ENCODE measurements at places on chromosomes 6 and 20.

DNA sequence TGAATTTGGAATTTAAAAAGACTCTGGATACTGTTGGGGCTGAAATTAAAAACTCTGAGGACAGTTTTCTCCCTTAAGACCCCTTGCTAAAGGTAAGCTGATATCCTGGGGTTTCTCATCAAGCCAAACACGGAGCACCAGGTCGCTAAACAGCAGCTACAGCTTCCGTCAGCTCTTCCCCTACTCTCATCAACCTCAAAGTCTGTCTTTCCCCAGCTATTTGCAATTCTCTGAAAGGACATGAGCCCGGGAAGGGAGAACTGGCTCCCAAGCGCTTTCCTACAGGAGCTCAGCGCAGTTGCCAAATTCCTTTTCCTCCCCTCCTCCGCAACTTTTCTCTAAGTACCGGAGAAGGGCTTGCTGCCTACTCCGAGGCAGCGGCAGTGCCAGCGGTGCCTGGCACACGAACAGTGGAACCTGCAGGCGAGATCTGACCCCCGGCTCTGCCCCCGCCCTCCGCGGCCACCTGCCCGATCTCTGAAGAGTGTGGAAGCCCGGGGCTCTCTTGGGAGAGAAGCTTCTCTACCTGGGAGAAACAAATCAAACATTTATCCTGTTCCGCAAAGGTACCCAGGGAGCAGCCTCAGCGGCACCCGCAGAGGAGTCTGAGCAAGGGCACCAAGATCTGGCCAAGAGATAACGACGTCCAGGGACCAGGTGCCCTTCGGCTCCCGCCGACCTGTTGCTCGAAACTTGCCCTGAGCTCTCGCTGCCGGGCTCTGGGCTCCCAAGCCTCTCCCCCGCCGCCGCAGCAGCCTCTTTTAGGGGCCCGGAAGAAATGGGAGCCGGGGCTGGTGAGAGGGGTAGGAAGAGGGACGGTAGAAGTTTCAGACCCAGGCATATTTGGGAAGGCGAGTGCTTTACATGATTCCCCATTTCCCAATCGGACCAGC lies 2.2 kb downstream of the CBLN4 start:
- DNase-seq: no peak

DNA sequence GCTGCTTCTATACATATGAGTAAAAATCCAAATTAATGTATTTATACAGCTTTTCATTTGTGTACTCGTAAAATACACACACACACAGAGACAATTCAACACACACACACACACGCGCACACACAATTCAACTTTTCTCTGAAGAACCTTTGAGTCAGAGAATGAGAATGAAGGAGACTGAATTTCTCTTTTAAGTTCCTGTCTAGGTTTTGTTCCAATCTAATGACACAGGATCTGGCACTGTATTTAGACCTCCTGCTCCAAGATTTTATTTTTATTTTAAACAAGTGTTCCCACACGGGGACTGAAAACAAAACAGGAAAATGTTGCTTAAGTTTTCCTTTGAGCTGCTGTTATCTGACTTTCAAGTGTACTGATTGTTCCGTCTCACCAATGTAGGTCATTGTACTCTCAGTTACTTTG lies 250.8 kb downstream of the LAMA2 start:
- DNase-seq: no peak

DNA sequence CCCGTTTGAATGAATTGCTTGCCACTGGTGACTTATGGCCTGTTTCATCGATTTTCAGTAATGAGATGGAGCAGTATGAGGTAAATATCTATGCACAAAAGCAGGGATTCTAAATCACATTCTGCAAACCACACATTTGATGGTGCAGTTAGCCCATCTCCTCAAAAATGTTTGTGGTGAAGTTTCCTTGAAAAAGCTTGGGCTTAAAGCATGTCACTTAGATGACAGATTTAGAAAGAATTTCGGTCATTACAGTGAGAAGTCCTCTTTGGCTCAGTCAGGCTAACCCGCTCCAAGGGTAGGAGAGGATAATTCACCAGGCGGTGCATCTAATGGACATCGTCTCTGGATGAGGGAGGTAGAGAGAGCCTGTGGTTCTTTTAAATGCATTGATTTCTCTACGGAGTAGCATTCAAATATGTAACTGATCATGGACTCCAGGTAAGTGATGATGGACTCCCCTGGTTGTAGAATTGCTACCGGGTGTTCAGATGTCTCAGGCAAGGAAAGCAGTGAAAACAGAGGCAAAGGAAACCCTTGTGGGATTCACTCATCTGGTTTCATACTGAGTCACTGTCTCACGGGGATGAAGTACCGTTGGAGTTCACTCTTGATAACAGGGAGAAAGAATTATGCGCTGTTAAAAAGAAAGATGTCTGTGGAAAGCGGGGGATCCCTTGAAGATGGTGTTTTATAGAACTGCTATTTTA lies 65.3 kb downstream of the AIG1 start:
- no peak for DNase-seq

GRCh38 chr6:38436726-38437465 lies 202.8 kb downstream of the BTBD9 start:
- no peak for DNase-seq

GRCh38 chr6:26473758-26474438 lies 16.1 kb downstream of the BTN2A1 start:
- DNase-seq: peak; percentile 93

DNA sequence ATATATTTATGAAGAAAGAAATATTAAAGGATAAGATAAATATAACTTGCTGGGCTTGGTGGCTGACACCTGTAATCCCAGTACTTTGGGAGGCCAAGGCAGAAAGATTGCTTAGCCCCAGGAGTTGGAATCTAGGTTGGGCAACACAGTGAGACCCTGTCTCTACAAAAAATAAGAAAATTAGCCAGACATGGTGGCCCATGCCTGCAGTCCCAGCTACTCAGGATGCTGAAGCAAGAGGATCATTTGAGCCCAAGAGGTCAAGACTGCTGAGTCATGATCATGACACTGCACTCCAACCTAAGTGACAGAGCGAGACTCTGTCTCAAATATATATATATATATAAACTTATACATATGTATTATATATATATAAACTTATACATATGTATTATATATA lies 164.0 kb downstream of the MRPL14 start:
- DNase-seq: no peak

GRCh38 chr6:30754631-30755030 lies 10.3 kb upstream of the IER3 start:
- no peak for DNase-seq

DNA sequence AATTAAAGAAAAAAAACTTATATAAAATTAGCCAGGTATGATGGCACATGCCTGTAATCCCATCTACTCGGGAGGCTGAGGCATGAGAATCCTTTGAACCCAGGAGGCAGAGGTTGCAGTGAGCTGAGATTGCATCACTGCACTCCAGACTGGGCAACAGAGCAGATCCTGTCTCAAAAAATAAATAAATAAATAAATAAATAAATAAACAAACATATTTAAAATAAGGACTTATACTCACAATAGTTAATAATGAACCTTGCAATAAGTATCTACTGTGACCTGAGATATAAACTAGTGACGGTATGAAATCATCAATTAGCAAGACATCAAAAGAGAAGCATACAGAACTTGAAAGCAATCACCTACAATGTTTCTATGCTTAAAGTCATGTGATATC lies 548.4 kb upstream of the JARID2 start:
- DNase-seq: no peak

GRCh38 chr20:44041001-44041400 lies 126.3 kb downstream of the TOX2 start:
- no peak for DNase-seq

DNA sequence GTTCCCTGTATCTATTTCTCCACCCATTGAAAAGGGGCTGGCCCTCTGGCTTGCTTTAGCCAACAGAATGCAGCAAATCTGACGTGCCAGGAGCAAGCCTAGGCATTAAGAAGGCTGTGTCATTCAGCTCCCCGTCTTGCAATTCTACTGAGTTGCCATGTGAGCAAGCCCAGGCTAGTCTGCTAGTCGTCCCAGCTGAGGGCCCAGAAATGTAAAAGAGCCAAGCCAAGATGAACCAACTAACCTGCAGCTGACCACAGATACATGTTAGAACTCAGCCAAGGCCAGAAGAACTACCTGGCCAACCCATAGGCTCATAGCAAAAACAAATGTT lies 30.1 kb downstream of the PREP start:
- no peak for DNase-seq

GRCh38 chr6:169668203-169668847 lies 33.5 kb downstream of the WDR27 start:
- no peak for DNase-seq

GRCh38 chr6:107689951-107690642 lies 134.0 kb downstream of the SCML4 start:
- DNase-seq: no peak

- no peak for DNase-seq
These were observed 222.6 kb downstream of the BCAS1 start for GRCh38 chr20:53847837-53848170.

GRCh38 chr6:81562169-81562568 lies 190.3 kb downstream of the TENT5A start:
- no peak for DNase-seq

DNA sequence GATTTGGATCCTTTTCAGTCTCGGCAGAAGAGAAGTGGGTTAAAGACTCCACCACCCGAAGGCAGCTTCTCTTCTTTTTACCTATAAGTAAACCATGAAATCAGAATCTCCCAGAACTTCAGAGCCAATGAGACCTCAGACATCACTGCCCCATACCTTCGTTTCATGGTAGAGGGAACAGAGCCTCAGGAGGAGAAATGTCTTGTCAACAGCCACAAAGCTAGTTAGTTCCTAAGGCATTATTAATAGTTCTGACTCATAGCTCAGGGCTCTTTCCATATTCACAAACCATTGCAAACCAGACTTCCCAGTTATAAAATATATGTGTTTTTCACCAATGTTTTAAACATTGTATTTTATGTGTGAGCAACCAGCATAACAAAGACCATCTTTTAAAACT lies 118.7 kb upstream of the RIPOR2 start:
- DNase-seq: no peak

GRCh38 chr6:49933526-49933925 lies 30.4 kb downstream of the DEFB114 start:
- no peak for DNase-seq

DNA sequence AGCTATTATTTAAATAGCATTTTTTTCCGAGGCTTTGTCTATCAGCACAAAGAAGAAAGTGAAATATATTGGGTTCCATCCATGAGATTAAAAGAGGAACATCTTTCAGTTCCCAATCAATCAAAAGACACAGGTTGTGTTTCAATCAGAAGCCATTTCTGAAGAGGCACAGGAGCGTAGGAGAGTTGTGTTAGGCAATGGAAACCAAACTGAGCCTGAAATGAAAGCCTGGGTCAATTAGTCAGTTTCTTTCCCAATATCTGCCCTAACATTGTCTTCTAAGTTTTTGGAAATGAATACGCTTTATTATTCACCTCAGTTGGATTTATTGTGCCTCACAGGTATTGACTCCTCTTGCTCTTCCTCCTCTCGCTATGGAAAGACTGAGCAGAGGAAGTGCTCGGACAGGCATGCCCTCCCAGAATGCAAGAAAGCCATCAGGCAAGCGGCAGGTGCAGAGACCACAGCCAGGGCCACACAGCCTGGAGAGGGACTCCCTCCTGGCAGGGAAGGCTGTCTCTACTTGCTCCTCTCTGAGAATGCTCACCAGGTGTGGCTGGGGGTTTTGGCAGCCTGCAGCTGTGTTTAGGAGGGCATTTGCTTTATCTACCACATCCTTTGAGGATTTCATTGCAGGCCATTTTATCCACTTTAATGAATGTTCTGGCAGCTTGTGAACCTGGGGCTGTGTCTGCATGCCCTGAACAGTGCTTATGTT lies 100.8 kb upstream of the NEDD9 start:
- no peak for DNase-seq

DNA sequence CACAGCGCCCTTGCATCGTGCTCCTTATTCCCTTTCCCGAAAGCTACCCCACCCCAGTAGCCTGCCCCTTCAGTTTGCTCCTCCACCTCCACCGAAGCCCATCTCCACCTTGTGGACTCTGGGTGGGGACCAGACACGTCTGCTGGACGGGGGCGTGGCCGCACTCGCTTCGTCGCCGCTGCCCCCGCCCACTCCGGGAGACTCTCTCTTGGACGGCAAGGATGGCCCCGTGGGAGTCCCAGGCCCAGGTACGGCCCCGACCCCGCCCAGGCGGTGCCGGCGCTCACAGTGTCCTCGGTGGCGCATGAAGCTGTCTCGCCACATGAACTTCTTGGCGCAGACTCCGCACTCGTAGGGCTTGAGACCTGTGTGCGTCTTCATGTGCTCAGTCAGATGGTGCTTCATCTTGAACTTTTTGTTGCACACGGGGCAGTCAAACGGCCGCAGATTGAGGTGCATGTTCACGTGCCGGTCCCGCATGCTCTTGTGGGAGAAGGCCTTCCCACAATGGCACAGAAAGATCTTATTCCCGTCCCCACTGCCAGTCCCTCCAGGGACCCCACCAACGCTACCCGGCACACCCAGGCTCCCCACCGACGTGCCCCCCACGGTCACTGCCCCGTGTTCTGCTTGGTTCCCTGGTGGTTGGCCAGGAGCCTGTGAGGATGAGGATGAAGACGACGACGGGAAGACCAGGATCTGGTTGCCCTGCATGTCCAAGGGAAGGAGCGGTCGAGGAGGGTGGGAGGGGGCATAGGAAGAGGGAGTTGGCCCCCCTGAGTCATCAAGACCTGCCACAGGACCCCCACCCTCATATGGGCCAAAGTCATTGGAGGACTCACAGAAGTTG lies 1.3 kb upstream of the TAPBP start:
- no peak for DNase-seq

DNA sequence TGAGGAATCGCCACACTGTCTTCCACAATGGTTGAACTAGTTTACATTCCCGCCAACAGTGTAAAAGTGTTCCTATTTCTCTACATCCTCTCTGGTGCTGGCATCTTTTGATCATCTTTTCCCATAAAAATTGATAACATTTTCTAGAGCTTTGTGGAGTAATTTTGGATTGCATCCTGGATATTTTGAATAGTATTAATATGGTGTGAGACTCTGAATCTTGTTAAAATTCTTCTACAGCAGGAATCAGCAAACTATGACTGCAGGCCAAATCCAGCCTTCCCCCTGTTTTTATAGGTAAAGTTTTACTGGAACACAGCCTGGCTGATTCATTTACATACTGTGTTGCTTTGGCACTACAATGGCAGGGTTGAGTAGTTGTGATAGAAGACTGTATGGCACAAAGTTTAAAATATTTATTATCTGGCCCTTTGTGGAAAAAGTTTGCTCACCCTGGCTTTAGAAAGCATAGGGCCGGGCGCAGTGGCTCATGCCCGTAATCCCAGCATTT lies 15.0 kb upstream of the RNF8 start:
- DNase-seq: no peak

GRCh38 chr6:148317739-148318138 lies 24.9 kb upstream of the SASH1 start:
- no peak for DNase-seq

DNA sequence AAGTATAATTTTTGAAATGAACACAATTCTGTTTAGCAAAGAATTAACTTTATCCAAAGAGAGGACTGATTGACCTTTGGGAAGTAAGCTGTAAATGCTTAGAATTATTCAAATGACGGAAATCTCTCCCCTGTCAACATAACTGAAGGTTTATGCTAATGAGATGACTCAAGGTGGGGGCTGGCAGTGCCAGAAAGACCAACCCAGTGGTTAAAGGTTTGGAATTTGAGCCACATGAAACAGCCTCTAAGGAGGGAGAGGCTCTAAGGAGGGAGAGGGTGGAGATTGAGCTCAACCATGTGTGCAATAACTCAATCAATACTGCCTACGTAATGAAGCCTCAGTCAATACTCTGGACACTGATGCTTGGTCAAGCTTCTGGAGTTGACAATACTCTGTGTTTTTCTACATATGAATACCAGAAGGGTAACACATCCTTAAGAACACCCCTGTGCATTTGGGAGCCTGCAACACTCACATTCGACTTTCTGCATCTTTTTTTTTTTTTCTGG lies 123.4 kb upstream of the TENT5A start:
- no peak for DNase-seq

- DNase-seq: no peak
These were observed 24.5 kb downstream of the PRPF6 start for GRCh38 chr20:64005394-64005793.

Data from CD4-positive, alpha-beta T cell treated with Interleukin-15 for 4 hours (primary cell).